H1 (cell line): ENCODE measurements at places on chromosomes 4 and X.

DNA sequence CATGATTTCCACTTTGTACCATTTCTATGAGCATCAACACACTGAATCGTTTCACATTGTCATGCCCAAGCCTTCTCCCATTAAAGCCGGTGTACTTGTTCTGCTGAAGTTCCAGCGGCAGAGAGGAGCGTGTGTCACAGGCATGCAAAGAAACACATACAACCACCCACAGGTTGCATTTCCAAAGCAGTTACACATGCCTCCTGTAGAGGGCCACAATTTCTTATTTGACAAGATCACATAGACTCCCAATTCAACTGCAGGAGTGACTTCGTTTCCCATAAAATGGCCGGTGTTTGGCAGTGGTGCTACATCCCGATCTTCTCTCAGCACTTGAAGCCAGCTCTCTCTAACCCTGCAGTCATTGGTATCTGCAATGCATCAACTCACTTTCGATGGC, 992.6 kb downstream of the NLGN4X start:
- no peak for DNase-seq
- no peak overlapping the region for H3K4me3 ChIP-seq
- H3K27me3 ChIP-seq, result no peaks in the 10 kb centered on the region
- no peak overlapping the region for H3K27ac ChIP-seq
- 0 out of 2 replicates have a peak, but pooled peaks cover under 1% of the 10 kb centered on the region for H3K4me1 ChIP-seq

- no peaks in the 10 kb centered on the region for H3K27me3 ChIP-seq
- H3K27ac ChIP-seq, result no peak overlapping the region
- no peak overlapping the region for H3K4me3 ChIP-seq
- H3K4me1 ChIP-seq, result no peaks in the 10 kb centered on the region
- DNase-seq, result no peak
These were observed 73.9 kb downstream of the QRFPR start for GRCh38 chr4:121306931-121307330.

GRCh38 chr4:13093170-13093569, 391.0 kb downstream of the RAB28 start:
- no peak overlapping the region for H3K27ac ChIP-seq
- H3K4me3 ChIP-seq, result no peak overlapping the region
- peaks cover 2% of the 10 kb centered on the region for H3K4me1 ChIP-seq
- peaks cover 3% of the 10 kb centered on the region; the same call in 1 of the 2 replicates for H3K36me3 ChIP-seq

DNA sequence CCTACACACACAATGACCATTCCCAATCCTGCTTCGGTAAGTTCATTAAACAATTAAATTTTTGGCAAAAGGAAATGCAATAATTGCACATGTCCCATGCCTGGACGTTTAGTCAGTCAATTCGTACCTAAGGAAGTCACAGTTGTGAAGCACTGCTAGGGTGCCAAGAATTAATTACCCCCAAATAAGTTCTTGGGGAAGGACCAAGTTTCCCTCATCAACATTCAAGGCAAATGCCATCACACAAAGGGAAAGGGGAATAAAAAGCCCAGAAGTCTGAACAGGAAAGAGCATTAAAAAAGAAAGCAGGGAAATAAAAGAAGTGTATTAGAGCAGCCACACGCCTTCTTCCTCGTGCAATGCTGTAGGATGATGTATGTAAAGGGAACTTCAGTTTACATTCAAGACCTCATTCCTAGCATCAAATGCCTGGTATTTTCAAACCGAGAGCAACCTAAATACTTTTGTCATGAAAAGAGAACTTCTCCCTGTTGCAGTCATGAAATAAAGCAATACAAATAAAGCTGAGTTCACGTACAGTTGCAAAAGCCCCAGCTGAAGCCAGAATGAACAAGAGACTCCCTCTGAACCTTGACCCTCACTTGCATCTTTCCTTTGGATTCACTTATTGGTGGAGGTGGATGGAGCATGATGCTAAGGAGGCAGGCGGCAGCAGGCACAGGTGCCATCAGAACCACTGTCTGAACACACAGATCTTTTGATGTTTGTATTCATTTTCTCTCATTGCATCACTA, 124.0 kb upstream of the PPARGC1A start:
- H3K4me1 ChIP-seq, result peaks cover 11% of the 10 kb centered on the region
- no peak for DNase-seq
- H3K27me3 ChIP-seq, result no peaks in the 10 kb centered on the region

DNA sequence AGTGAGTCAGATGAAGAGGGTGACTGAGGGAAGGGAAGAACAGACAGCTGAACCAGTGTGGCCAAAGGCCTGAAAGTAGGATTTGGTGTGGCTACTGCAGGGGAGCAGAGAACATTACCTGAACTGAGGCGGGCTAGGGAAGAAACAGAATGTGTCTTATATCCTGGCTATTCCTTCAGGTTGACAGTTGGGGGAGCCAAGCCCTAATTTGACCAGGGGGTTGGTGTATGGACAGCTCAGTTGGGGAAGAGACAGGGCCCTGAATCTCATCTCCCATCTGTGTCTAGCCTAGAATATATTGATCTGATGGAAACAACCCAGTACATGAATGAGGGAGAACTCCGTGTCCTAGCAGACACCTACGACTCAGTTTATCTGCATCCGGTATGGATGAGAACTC, 4.2 kb downstream of the HDAC6 start:
- peaks cover 6% of the 10 kb centered on the region; the same call in 1 of the 2 replicates for H3K36me3 ChIP-seq
- H3K4me3 ChIP-seq, result no peak overlapping the region
- H3K4me1 ChIP-seq, result no peaks in the 10 kb centered on the region

- no peaks in the 10 kb centered on the region for H3K4me1 ChIP-seq
- H3K36me3 ChIP-seq, result no peaks in the 10 kb centered on the region
These were observed 5.5 kb downstream of the SAT1 start for GRCh38 chrX:23788521-23788920.

DNA sequence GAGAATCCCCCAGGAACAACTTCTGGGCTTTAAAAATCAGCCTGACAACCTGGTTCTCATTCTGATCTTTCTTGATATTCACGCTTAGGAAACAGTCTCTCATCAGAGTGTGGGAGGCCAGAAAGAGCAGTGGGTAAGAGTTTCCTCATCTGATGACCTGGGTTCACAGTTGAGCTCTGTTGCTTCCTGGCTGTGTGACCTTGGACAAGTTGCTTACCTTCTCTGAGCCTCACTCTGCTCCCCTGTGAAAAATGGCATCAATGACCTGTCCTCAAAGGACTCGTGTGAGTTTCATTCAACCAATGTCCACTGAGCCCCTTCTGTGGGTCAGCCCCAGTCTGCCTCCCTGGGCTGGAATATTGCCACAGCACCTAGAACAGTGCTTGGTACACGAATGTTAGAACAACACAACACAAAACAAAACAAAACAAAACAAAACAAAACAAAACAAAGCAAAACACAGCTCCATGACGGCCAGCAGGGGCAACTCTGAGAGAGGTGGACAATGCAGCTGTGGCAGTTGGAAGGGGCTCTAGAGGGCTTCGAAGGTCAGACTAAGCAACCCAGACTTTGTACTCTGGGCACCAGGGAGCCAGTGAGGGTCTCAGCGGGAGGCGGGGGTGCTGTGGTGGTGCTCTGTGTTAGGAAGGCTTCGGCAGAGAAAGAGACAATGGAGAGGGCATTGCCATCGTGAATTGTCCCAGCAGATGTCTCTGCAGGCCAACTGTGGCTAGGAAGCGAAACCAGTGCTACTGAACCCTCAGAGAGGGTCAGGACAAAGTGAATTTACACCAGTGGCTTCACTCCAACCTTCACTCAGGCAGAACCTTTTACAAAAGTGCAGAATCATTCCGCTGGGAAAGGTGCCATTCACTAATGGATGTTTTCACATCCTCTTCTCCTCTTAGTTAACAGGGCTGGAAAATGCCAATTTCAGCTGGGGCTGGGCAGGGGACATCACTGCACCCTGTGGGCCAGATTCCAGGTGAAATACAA, 14.3 kb upstream of the C4orf50 start:
- H3K36me3 ChIP-seq, result no peaks in the 10 kb centered on the region

DNA sequence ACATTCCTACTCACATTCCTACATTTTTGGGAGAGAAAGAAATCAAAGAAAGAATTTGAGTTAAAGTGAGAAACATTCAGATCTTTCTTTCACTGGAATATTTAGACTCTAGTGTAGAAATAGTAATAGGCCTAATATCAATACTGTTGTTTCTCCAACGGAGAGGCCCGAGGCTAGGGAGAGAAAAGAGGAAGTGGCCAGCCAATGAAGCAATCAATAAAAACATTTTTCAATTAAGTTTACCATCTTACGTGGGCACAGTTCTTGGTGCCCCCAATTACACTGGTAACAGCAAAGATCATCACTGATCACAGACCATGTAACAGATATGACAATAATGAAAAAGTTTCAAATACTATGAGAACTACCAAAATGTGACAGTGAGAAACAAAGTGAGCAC, 281.4 kb downstream of the GPM6A start:
- DNase-seq, result no peak
- H3K4me1 ChIP-seq, result no peaks in the 10 kb centered on the region
- no peak overlapping the region for H3K4me3 ChIP-seq
- H3K36me3 ChIP-seq, result no peaks in the 10 kb centered on the region

- H3K27ac ChIP-seq, result no peak overlapping the region
- no peak for DNase-seq
- no peaks in the 10 kb centered on the region for H3K36me3 ChIP-seq
These were observed 17.9 kb upstream of the YTHDC1 start for GRCh38 chr4:68367835-68368234.

GRCh38 chr4:1754336-1754735, 33.0 kb downstream of the TACC3 start:
- H3K27ac ChIP-seq, result no peak overlapping the region
- H3K27me3 ChIP-seq, result no peaks in the 10 kb centered on the region
- H3K4me1 ChIP-seq, result peaks cover 11% of the 10 kb centered on the region
- no peak for DNase-seq
- no peak overlapping the region for H3K4me3 ChIP-seq
